ENCODE measurements at places on chromosomes 7 and 10.

GRCh38 chr10:91975438-91975837 is 51.9 kb downstream of the BTAF1 start:
- DNase-seq = no peak

GRCh38 chr7:41882745-41883420 is 180.0 kb upstream of the INHBA start:
- DNase-seq = no peak

GRCh38 chr10:2891073-2891769 is 176.1 kb upstream of the PFKP start:
- DNase-seq = no peak

GRCh38 chr7:150665896-150666295 is 19.6 kb upstream of the GIMAP2 start:
- no peak for DNase-seq

- DNase-seq = peak; percentile 54
Measured at GRCh38 chr10:102796407-102797176, 40.6 kb downstream of the CYP17A1 start.

DNA sequence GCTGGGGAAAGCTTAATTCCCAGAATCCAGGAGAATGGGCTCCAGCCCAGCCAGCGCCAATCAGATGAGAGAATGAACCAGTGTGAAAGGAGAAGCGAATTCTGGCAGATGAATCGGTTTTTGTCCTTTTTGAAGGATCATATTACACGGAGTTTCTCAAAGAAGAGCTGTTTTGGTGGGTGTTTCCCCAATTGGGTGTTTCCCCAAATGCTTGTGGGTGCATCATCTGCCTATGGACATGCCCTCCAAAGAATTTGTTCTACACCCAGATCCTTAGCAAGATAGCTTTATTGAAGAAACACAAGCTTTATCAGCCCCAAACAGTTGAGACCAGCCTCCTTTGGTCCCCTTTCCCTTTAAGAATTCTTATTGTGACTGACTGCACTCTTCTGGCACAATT is 186.5 kb upstream of the GPR26 start:
- DNase-seq = no peak

- no peak for DNase-seq
Measured at GRCh38 chr7:27104341-27105058, 2.0 kb upstream of the HOXA2 start.

GRCh38 chr7:137266764-137267163 is 76.8 kb downstream of the PTN start:
- no peak for DNase-seq

- peak; percentile 47 for DNase-seq
Measured at GRCh38 chr7:38660427-38661099, 29.4 kb upstream of the AMPH start.

GRCh38 chr10:21518149-21518640 is 7.3 kb downstream of the SKIDA1 start:
- DNase-seq = peak; percentile 25

GRCh38 chr7:97187067-97187466 is 69.6 kb downstream of the SDHAF3 start:
- DNase-seq = no peak

- no peak for DNase-seq
Measured at GRCh38 chr10:56481521-56482091, 120.5 kb upstream of the ZWINT start.

DNA sequence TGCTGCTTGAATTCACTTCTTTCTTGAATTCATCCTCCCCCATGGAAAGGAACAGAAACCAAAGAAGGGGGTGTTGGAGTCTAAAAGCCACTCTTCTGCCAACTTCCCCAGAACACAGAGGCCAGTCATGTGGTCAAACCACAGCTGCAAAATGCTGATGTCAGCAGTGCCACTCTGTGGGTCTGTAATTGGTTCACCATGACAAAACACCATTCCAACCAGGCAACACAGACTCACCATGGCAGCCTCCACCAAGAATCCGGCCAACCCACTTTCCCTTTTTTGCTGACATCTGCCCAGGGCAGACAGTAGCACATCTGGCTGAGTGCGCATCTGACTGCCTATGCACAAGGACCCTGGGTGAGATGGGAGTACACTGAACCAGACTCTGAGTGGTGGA is 16.8 kb downstream of the OSBPL3 start:
- peak; percentile 39 for DNase-seq

DNA sequence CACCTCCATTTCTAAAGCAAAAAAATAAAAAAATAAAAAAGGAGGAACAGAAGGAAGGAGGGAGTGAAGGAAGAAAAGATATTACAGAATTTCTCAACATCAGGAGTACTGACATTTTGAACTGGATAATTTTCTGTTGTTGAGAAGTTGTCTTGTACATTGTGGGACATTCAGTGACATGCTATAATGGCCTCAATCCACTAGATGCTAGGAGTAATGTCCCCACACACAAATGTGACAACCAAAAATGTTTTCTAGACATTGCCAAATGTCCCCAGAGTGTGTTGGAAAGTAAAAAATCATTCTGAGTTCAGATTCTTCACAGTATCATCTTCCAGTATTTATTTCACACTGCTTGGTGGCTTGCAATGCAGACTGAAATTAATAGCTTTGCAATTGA is 6.5 kb downstream of the ZNF438 start:
- DNase-seq = no peak

- no peak for DNase-seq
Measured at GRCh38 chr7:7918736-7919448, 49.7 kb upstream of the GLCCI1 start.

DNA sequence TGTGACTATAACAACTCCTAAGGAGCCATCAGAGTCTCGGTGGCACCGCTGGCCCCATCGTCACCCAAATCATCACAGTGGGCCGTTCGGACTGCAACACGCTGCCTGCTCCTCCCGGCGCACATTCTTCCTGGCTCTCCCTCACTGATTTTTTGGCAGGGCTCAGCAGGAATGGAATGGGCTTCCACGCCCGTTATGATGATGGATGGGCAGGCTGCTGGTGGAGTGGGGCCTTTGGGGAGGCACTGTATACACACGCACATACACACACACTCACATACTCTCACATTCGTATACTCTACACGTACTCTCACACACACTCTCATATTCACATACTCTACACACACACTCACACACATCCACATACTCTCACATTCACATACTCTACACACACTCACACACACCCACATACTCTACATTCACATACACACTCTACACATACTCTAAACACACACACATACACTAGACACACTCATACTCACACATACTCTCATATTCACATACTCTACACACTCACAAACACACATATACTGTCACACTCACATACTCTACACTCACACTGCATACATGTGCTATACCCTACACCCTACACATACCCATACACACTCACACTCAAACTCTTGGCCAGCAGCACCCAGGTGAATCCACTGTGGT is 99.8 kb downstream of the KCNMA1 start:
- no peak for DNase-seq

DNA sequence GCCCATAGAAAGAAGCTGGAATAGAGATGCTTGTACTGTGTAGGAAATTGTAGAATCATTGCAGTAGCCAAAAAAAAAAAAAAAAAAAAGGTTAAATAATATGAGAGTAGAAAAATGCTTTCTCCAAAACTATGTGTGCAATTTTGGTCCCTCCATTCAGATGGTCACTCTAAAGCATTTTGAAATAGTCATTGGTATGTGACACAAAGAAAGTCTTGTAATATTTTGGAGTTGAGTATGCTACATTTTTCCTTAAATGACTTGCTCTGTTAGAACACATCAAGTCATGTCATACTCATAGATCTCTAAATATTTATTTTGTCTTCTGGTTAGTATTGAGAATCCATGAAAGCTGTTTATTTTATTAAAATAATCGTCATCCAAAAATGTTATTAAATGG is 424.4 kb downstream of the PLXDC2 start:
- DNase-seq = no peak

GRCh38 chr7:132656846-132657776 is 80.8 kb upstream of the PLXNA4 start:
- DNase-seq = peak; percentile 45

- no peak for DNase-seq
Measured at GRCh38 chr7:98917331-98917730, 39.0 kb downstream of the TRRAP start.

- no peak for DNase-seq
Measured at GRCh38 chr10:129438024-129438423, 29.0 kb upstream of the MGMT start.

DNA sequence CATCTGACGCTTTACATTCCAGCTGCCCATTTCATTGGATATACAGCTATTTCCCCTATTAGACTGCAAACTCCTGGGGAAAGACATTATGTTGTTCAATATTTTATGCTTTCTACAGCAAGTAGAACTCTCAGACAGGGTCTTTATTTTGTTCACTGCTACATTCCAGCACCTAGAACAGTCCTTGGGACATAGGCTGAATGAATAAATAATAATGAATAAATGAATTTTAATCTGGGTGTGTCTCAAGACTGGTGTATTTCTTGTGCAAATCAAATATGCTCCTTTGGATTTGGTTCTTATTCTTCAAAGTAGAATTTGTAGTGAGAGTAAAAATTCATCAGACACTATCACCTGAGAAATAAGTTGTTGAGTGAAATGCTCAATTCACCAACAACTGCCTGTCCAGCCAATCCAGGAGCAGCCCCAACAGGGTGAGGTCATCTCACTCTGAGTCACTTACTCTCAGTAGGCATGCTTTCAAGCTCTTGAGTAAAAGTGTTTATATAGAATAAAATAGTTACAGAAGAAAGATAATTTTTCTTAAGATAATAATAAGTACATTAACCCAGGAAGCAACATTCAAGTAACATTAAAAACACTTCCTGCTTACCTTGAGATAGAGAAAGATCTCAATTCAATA is 287.5 kb upstream of the NPVF start:
- no peak for DNase-seq

- no peak for DNase-seq
Measured at GRCh38 chr10:116769791-116770190, 27.4 kb upstream of the HSPA12A start.

DNA sequence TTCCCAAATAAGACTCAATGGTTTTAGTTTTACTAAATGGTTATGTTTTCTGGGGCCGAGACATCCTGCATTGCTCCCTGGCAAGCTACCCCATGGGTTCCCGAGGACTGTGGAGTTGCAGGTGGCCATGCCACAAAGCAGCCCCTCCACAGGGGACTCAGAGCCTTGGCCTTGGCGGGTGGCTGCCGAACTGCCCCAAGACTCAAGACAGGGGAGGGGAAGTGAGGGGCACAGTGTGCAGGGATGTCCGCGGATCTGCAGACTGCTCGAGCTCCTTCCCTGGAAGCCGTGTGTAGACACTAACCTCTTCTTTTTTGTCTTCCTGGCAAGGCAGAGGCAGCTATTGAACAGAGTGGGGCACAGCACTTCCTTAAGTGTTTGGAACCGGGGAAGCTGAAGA is 154.6 kb downstream of the EBF3 start:
- DNase-seq = no peak

- peak; percentile 60 for DNase-seq
Measured at GRCh38 chr7:69847921-69848612, 249.8 kb downstream of the AUTS2 start.

- DNase-seq = no peak
Measured at GRCh38 chr10:13346283-13347042, 1.6 kb downstream of the SEPHS1 start.

DNA sequence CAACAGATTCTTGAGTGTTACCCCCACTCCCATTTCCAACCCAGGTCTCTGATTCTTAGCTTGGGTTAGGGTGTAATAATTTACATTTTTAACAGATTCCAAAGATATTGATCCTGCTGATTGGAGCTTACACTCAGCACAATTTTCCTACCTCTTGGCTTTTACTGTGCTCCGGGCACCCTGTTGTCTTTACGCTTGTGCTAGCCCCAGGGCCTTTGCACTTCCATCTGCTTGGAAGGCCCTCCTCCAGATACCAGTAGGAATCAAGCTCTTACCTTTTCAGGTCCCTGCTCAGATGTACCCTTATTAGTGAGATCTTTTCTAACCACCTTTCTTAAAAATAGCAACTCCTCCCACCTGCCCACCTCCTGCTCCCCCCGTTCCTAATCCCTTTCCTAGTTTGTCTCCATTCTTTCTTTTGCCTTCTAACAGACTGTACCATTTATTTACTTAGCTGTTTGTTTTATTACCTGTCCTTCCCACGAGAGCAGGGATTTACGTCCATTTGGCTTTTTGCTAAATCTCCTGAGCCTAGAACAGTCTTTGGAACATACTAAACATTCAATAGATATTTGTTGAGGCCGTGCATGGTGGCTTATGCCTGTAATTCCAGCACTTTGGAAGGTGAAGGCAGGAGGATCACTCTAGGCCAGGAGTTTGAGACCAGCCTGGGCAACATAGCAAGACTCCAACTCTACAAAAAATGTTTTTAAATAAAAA is 316.3 kb downstream of the PRPF18 start:
- no peak for DNase-seq

- DNase-seq = no peak
Measured at GRCh38 chr10:33098951-33099663, 141.1 kb upstream of the ITGB1 start.

DNA sequence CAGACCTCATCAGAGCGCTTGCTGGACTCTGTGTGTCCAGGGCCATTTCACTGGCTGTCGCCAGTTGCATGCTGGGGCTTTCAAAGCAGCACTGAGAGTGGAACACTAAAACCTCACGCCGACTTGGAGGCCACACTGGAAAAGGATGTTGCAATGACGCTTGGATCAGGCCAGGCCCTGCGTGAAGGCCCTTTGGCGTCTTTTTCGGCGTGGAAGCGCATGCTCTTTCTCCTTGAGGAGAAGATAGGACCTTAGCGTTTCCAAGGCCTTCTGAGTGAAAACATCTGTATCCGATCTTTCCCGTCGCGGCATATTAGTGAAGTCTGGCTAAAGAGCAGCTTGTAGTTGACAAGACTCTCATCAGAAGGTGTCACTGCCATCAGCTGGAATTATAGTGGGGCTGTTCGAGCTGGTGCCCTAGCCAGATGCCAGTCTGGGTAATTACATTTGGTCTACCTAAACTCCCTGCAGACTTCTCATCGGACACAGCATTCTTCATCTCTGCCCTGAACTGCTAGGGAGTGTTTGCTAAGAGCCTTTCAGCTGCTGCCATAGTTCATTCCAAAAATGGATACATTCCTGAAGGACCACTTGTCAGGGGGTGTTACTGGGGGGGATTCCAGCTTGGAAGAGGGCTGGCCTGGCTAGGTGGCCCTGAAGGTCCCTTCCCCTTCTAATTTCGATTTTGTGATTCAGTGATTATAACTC is 167.7 kb upstream of the TCF7L2 start:
- no peak for DNase-seq

DNA sequence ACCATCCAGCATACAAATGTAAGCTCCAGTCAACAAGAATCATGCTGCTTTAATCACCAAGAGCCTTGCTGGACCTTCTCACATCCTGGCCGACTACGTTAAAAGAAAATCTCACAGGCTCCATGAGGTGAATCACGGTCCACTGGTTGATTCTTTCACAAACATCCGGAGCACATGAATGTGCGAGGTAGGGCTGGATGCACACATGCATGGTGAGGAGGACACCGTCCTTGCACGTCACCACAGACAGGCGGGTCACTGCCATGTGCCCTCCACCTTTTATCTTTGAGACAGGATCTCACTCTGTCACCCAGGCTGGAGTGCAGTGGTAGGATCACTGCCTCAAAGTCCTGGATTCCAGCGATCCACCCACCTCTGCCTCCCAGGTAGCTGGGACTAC is 265.1 kb downstream of the PARD3 start:
- no peak for DNase-seq

Measured in SW480 (cell line).